ENCODE measurements at places on chromosomes 6 and 20. TPM values are rescaled to one million over a fixed set of nuclear protein-coding genes. Genes with fewer than 3 reads are reported as not detected.
A peak's percentile ranks its signal among the peaks of the same experiment; 100 is the strongest.

The HAO1 gene
- total RNA-seq = not detected

The SESN1 gene
- total RNA-seq = 9.7 TPM

The TREML1 gene
- not detected for total RNA-seq

The DUSP22 gene
- total RNA-seq = 33.7 TPM

DNA sequence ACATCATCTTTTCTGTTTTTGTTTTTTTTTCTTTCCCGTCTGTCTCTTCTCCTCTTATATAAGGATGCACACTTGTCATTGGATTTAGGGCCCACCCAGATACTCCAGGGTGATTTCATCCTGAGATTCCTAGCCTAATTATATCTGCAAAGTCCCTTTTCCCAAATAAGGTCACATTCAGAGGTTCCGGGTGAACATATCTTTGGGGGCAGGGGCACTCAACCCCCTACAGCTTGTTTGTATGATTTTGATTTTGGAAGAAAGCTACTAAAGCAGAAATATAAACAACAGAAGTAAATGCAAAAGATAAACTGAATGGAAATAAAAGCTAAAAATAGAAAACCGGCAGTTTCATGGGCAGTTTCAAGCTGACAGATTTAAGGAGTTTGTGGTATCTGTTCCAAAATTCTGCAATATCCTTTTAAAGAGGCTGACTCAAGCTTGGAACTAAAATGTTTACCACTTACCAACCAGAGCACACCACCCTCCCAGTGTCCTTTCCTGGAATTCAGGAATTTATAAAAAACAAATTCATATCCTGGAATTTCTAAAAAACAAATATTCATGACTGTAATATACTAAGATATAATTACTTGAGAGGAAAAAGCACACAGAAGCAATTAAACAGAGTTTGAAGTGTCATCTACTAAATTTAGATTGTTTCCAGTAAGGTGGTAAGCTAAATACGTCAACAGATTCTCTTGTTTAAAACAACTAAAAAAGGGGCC, 100.0 kb upstream of the CARMIL1 start:
- no peaks in the 10 kb centered on the region for H3K27me3 ChIP-seq
- peaks cover 30% of the 10 kb centered on the region for H3K4me1 ChIP-seq
- peak overlapping the region; percentile 61 for H3K27ac ChIP-seq
- H3K4me3 ChIP-seq = no peak overlapping the region
- DNase-seq = no peak

- H3K4me1 ChIP-seq = no peaks in the 10 kb centered on the region
- no peak for DNase-seq
- peaks cover 2% of the 10 kb centered on the region for H3K27me3 ChIP-seq
Measured at GRCh38 chr6:168841609-168842278, 400.8 kb downstream of the SMOC2 start.

DNA sequence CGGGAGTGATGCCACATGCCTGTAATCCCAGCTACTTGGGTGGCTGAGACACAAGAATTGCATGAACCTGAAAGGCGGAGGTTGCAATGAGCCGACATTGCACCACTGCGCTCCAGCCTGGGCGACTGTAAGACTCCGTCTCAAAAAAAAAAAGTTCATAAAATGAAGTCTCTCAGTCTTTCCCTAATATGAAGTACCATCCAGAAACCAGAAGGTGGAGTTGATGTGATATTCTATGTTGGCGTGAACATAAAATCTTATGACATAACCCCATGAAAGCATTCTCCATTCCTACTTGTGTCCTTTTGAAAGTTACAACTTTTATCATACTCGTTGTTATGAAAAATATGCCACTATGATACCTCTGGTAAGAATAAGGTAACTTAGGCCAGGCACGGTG, 5.7 kb downstream of the SOD2 start:
- peaks cover 59% of the 10 kb centered on the region for H3K36me3 ChIP-seq
- no peak for DNase-seq
- H3K4me3 ChIP-seq = no peak overlapping the region
- peak overlapping the region; percentile 29 for H3K27ac ChIP-seq
- H3K27me3 ChIP-seq = no peaks in the 10 kb centered on the region
- peaks cover 47% of the 10 kb centered on the region for H3K4me1 ChIP-seq

DNA sequence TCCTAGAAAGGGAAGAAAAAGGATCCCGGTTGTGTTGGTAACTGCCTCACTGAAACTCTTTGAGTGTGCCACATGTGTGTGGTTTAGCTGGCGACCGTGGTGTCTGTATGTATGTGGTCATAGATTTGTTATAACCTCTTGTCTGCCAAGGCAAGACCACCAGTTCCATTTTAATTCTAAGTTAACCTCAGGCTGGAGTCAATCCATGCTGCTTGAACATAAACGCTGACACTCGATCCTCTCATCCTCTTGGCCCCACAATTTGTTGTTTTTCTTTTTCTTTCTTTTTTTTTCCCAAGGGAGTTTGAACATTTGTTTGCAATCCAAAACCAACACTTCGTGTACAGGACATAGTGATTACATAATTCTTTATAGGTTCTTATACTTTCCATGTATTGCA, 318.9 kb upstream of the JAG1 start:
- H3K27ac ChIP-seq = no peak overlapping the region
- H3K4me3 ChIP-seq = no peak overlapping the region
- DNase-seq = no peak
- H3K27me3 ChIP-seq = peaks cover 2% of the 10 kb centered on the region

- no peak overlapping the region for H3K4me3 ChIP-seq
- no peaks in the 10 kb centered on the region for H3K27me3 ChIP-seq
- DNase-seq = no peak
- no peak overlapping the region for H3K27ac ChIP-seq
- no peaks in the 10 kb centered on the region for H3K36me3 ChIP-seq
Measured at GRCh38 chr6:41697861-41698781, 37.3 kb downstream of the TFEB start.

DNA sequence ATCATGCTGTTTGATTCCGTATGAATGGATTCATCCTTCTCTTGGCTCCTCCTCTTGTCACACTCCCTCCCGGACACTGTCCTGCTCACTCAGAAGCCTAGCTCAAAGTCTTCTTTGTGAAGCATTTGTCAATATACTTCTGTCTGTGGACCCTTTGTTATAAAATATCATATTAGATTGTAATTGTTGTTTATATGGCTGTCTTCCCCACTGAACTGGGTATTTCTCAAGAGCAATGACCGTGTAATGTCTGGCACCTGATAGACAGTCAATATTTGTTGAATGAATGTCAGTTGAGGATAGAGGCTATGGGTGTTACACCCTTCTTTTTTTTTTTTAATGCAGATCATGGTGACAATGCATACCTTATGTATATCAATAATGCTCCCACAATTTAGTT, 335.3 kb downstream of the SOX4 start:
- no peaks in the 10 kb centered on the region for H3K27me3 ChIP-seq
- no peak for DNase-seq
- H3K4me1 ChIP-seq = peaks cover 22% of the 10 kb centered on the region
